ENCODE measurements at places on chromosomes 16 and 17. TPM values are rescaled to one million over a fixed set of nuclear protein-coding genes. Genes with fewer than 3 reads are reported as not detected.

Gene UBE2G1
- total RNA-seq = 52.9 TPM

DNA sequence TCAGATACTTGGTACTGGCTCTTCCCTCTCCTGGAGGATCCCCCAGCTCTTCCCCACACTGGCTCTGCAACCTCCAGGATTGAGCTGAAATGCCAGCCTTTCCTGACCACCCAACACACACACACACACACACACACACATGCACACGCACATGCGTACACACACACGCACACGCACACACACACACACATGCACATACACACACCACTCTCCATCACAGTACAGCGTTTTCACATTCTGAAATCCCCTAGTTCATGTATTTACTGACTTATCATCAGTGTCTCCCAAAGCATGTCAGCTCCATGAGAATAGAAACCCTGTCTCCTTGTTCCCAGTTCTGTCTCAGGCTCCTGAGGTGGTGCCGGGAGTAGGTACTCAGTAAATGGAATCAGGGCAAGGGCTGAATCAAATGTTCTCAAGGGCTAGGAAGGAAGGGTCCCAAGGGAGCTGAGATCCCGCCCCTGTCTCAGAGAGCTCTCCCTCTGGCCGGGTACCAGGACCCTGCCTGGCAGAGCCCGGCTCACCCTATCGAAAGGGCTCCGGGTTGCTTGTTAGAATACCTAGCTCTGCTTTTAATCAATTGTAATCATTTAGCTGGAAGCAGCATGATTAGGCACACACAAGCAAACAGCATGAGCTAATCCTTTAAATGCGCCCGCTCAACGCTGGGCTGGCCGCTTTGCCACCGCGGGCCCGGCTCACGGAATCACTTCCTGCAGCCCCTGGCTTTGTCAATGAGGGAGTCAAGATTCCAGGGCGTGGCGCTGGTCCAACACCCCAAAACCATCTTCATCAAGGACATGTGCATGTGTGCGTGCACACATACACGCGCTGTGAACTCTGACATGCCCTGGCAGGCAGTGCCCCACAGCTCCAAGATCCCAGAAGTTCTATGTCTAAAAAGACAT lies 140.7 kb downstream of the C16orf78 start:
- DNase-seq = no peak

Gene NLE1
- total RNA-seq = 40.6 TPM

GRCh38 chr17:3857261-3858105 lies 11.4 kb upstream of the NCBP3 start:
- no peak for DNase-seq

DNA sequence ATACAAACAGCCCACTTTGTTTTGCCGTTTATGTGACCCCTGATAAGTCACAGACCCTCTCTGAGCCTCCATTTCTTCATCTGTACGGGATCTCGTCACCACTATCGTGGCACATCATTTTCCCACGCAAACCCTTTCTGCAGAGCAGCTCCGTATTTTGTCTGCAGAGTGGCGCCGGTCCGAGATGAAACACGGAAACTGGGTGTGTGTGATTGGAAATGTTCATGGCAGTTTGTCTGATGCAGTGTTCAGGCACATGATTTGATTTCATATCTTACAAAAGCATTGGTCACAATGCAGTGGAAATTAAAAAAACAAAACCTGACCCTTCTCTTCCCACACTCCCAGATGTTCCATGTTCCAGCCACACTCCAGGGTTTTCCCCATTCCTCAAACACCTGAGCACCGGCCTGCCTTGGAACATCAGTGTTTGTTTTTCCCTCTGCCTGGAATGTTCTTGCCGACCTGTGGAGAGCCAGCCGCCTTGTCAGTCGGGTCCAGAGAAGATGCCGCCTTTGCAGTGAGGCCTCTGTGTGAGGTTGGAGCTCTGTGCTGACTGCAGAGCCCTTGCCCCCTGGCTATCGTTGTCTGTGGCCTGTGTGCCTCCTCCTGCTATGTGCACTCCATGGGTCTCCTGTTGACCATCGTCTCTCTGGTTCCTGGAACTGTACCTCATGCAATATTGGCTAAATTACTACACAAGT lies 39.2 kb downstream of the NT5M start:
- DNase-seq = no peak

- DNase-seq = no peak
These were observed 30.7 kb downstream of the VAC14 start for GRCh38 chr16:70770291-70770625.

GRCh38 chr17:354651-355556 lies 2.3 kb upstream of the RPH3AL start:
- DNase-seq = no peak

DNA sequence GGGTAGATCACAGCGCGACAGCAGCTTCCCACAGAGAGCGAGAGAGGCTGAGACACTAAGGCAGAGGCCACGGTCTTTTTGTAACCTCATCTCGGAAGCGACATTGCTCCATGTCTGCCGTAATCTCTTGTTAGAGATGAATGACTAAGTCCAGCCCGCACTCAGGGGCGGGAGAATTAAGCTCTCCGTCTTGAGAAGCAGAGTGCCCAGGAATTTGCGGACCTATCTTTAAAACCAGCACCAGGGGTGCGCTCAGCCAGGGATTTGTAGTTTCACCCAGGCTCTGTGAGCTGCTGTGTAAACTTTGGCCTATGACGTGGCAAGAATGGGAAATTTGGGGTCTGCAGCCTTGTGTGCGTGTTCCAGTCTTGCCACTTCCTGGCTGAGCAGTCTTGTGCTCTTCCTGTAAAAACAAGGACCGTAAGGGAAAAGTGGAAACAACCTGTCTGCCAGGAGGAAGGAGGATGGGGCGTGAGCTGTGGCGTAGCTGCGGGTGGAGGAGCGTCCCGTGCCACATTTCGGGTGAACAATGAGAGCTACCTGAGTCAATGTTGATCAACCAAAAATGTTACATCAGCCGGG lies 16.0 kb upstream of the JPH3 start:
- no peak for DNase-seq

DNA sequence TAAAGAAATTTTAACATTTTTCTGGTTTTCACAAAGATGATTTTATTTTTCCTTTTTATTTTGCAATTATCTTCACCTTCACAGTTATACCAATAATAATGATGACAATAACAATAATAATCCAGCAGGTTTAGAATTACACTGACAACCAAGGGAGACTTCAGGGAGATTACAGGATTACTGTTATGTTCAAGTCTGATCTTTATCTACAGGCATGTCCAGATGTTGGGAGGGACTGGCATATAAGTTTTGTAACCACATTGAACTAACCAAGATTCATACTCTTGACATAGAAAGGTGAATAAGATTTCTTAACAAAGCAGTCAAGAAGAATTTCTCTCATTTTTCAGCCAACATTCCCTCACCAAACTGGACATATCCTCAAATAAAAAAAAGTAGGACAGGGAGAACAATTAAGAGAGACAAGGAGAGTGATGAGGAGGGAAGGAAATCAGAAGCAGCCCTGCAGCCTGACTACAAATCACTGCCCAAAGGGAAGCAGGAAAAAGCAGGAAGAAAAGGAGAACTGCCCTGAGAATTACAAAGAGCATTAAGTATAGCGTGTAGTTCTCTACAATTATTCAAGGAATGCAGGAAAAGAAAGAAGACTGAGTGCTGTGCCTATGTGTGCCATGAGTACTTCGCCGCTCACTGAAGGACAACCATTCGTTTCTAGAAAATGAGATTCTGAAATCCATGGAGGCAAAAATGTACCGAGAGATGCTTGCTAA lies 155.7 kb upstream of the C17orf78 start:
- DNase-seq = no peak

Gene ZNF267
- 61.9 TPM for total RNA-seq

GRCh38 chr16:70705056-70705455 lies 19.2 kb upstream of the MTSS2 start:
- no peak for DNase-seq

Gene DYNLRB2
- total RNA-seq = not detected

GRCh38 chr16:57341441-57342303 lies 16.9 kb upstream of the CCL22 start:
- no peak for DNase-seq

Measured in activated CD4-positive, alpha-beta T cell treated with anti-CD3 and anti-CD28 coated beads for 36 hours (primary cell).